ENCODE measurements at places on chromosomes 1 and 21. TPM values are rescaled to one million over a fixed set of nuclear protein-coding genes. Genes with fewer than 3 reads are reported as not detected.

Gene FMO4
- 4.2 TPM for total RNA-seq

Gene ZYG11A
- not detected for total RNA-seq

Gene MAP10
- total RNA-seq = 2.4 TPM

Gene VWA1
- total RNA-seq = 30.0 TPM

GRCh38 chr1:159854116-159854692 is 8.3 kb downstream of the VSIG8 start:
- H3K36me3 ChIP-seq = no peaks in the 10 kb centered on the region
- peak overlapping the region; percentile 55 for H3K4me3 ChIP-seq
- H3K27me3 ChIP-seq = no peaks in the 10 kb centered on the region
- peak overlapping the region; percentile 97 for H3K27ac ChIP-seq
- peak; percentile 85 for DNase-seq

- H3K4me1 ChIP-seq = peaks cover 9% of the 10 kb centered on the region
- no peak within 1 kb of the TSS for H3K27ac ChIP-seq
- H3K27me3 ChIP-seq = no peaks in the 10 kb centered on the region
- no peak for DNase-seq
- H3K4me3 ChIP-seq = no peak within 1 kb of the TSS
- H3K36me3 ChIP-seq = no peaks in the 10 kb centered on the region
These were observed at the start of gene WDR64 for GRCh38 chr1:241652012-241652411. TSS of gene WDR64 (plus strand) at chr1:241652281. CDS start at chr1:241652485, 204 bp downstream.

GRCh38 chr1:177703888-177704446 is 265.9 kb downstream of the SEC16B start:
- H3K27me3 ChIP-seq = no peaks in the 10 kb centered on the region
- H3K4me3 ChIP-seq = no peak overlapping the region
- no peaks in the 10 kb centered on the region for H3K4me1 ChIP-seq
- no peak for DNase-seq
- no peaks in the 10 kb centered on the region for H3K36me3 ChIP-seq

DNA sequence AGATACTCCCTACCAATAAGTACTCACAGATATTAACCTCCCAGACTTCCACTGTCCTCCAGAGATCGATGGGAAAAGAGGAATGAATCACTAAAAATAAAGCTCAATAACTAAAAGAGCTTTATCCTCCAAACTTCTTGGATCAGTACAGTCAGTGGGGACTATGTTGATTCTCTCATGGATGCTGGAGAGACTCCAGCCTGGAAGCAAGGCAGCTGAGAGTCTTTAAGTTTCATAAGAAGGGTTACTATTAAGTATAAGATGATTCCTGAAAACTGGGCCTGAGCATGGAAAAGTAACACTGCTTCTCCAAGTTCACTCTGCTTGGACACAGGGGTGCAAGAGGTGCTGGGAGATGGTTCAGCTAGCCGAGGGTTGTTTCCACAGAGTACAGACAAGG is 6.2 kb upstream of the DDR2 start:
- H3K4me1 ChIP-seq = peaks cover 30% of the 10 kb centered on the region
- no peaks in the 10 kb centered on the region for H3K36me3 ChIP-seq
- H3K27me3 ChIP-seq = no peaks in the 10 kb centered on the region
- H3K27ac ChIP-seq = no peak overlapping the region
- no peak overlapping the region for H3K4me3 ChIP-seq
- no peak for DNase-seq

DNA sequence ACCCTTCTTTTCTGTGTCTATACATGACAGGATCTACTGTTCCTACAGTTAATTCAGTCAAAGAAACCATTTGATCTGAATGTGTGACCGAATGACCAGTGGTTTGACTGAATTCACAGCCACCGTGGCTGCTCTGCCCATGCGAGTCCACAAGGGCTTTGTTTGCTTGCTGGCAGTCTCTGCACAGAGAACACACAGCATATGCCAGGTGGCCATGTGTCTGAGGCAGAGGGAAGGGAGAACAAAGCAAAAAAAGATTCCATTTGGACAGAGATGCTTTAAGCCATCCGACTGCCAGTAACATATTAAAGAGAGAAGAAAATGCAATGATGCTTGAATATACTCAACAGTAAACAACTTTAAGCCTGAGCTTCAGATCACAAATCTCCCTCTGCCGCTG is 737.8 kb upstream of the CXADR start:
- H3K4me1 ChIP-seq = no peaks in the 10 kb centered on the region
- no peaks in the 10 kb centered on the region for H3K36me3 ChIP-seq
- H3K27me3 ChIP-seq = no peaks in the 10 kb centered on the region
- H3K4me3 ChIP-seq = no peak overlapping the region

Data from adrenal gland (tissue), 19 donors.